ENCODE measurements at places on chromosomes 11 and 22. TPM values are rescaled to one million over a fixed set of nuclear protein-coding genes. Genes with fewer than 3 reads are reported as not detected.

DNA sequence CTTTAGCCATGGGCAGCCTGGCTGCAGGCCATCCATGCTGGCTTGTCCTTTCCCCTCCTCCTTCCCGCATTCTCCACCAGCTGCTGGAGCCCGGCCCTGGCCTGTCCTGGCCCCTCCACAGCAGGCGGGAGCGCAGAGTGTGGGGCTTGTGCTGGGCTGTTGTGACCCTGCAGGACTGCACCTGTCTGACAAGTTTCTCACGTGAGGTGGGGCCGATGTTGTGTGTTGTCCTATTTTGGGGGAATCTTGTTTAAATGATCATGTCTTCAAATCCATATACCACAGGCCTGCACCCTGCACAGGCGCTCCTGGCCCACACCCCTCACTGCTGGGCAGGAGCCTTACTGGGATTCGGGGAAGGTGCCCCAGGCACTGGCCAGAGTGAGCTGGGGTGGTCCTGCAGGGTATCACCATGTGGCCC lies 30.4 kb downstream of the TBC1D22A start:
- DNase-seq, result no peak

- DNase-seq, result no peak
Measured at GRCh38 chr22:27799015-27799826, 2.3 kb downstream of the MN1 start.

DNA sequence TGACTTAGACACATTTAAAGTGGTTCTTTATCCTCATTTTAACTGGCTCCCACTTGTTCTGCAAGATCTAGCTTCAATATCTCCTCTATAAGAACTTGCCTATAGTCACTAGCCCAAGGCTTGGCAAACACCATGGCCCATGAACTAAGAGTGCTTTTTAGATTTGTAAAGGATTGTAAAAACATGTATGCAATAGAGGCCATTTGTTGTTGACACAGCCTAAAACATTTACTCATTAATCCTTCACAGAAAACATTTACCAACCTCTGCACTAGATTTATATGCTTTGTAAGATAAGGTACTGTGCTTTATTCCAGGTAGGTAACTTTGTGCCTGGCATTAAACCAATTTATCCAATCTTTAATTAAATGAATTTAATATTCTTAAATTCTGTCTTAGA lies 5.5 kb downstream of the HYLS1 start:
- no peak for DNase-seq

DNA sequence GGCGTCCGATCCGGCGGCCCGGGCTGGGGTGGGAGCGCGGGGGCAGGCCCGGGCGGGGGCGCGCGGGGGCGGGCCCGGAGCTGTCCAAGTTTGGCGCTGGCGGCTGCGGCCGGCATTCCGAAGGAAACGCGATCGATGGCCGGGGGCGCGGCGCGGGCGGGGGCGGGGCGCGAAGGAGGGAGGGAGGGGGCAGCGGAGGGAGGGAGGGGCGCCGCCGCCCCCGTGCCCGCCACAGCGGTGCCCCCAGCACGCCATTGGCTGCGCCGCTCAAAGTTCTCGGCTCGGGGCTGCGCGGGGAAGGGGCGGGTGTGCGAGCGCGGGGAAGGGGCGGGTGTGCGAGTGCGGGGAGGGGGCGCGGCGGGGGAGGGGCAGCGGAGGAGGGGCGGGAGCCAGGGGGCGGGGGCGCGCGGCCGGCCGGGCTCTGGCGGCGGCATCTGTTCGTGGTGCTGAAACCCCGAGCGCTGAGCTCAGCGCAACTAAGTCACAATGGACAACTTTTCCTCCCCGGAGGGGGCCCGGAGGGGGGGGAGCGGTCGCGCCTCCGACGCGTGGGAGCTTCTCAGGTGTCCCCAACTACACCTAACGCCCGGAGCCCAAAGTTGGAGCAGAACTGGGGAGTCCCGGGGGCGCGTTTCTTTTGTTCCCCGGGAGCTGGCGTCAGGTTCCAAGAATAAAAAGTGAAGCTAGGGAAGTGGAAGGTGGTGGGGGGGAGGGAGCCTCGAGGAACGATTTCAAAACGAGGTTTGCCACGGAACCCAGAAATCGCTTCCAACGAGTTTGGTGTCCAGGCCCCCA lies 2.2 kb downstream of the PHF21B start:
- DNase-seq, result no peak

DNA sequence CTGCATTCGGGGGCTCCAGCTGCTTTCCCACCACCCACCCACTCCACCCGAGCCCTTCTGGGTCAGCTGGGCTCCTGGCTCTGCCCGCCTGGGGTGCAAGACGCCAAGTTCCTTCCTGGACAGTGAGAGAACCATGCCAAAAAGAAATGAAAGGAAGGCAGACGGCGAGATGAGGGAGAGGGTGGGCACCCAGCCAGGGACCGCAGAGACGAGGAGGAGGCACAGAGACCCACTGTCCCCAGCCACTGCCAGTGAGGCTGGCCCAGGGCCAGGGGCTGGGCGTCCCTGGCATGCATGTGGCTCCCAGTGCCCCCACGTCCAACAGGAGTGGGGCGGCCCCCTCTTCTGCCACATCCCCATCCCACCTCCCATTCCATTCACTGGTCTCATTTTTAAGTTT lies 10.8 kb upstream of the CD81 start:
- no peak for DNase-seq

DNA sequence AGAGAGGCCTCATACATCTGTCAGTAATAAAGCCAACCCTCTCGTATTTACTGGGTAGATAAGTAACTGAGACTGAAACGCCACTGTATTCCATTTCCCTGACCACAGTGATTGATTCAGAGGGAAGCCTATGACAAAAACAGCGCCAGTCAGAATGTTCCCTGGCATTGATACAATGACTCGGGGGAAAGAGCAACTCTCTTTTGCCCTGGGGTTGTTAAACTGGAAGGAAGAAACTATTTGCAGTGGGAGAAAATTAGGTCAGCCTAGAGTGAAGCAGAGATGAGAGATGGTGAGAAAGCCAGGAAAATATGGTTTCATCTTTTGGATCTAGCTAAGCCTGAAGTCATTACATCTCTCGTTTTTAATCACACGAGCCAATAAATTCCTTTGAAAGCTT lies 48.6 kb upstream of the RBFOX2 start:
- DNase-seq, result no peak

- no peak for DNase-seq
Measured at GRCh38 chr11:69369945-69370344, 76.0 kb downstream of the MYEOV start.

- no peak for DNase-seq
Measured at GRCh38 chr22:40044870-40045834, 50.4 kb downstream of the FAM83F start.

DNA sequence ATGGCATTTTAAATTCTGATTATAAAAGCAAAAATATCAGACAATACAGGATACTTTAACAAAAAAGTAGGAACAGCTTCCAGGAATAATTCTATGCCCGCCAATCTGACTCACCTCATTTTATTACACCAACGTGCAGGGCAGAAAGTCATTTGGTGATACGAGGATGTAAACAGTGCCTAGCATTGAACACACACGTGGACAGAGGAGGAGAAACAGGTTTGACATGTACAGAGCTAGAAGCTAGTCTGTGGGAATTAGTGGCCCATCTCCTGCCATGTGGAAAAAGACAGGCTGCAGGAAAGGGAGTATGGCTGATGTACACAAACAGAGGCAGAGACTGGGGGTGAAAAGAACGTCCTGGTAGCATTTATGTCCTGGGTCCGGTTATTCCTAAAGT lies 9.0 kb upstream of the SPINDOC start:
- no peak for DNase-seq

DNA sequence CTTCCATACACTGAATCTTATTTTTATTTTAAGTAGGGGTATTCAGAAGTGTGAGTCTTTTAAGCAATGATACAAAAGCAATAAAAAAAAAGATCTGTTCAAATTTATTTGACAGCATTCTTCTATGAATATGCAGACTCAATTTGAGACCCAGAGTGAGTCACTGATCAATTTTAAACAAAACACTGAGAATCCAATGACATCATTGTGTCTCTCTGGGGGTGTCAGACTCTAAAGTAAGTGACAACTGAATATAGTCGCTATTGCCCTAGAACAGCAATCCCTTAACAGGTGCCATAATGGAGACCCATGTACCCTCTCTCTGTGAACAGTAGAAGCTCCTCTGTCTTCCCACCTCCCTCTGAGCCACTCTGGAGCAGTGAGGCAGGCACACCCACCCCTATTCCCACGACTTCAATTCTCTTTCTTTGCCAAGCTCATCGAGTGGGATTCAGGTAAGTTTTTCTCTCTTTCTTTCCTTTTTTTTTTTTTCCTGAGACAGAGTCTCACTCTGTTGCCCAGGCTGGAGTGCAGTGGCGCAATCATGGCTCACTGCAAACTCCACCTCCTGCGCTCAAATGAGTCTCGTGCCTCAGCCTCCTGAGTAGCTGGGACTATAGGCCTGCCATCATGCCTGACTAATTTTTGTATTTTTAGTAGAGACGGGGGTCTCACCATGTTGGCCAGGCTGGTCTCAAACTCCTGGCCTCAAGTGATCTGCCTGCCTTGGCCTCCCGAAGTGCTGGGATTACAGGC lies 5.1 kb upstream of the RPS3 start:
- DNase-seq, result no peak

- DNase-seq, result no peak
Measured at GRCh38 chr22:48651981-48652538, 1175.6 kb downstream of the BRD1 start.

- DNase-seq, result no peak
Measured at GRCh38 chr22:32590556-32590955, 115.9 kb downstream of the FBXO7 start.

- no peak for DNase-seq
Measured at GRCh38 chr11:120577624-120578363, 66.2 kb downstream of the GRIK4 start.

DNA sequence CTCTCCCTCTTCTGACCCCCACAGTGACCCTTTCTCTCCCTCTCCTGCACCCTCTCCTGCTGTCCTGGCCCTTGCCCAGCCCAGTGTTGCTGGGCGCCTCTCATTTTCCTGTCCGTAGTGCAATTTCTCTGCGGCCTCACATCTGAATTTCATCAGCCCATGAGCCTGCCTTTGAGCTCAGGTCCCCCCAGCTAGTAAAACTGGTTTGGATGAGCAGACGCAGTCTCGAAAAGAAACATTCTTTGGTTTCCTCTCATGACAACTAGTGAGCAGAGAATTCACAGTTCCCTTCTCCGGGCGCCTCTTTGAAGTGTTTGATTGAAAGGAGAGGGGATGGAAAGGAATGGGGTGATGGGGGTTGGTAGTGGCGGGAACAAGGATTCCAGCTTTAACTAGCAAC lies 126.0 kb upstream of the CADM1 start:
- no peak for DNase-seq

- no peak for DNase-seq
Measured at GRCh38 chr11:64831411-64831891, 13.0 kb downstream of the CDC42BPG start.

- DNase-seq, result no peak
Measured at GRCh38 chr11:106828576-106828975, 189.7 kb downstream of the GUCY1A2 start.

- DNase-seq, result no peak
Measured at GRCh38 chr11:131544591-131544990, 174.2 kb downstream of the NTM start.

- DNase-seq, result no peak
Measured at GRCh38 chr11:64357904-64358535, 942 bp upstream of the RPS6KA4 start.

DNA sequence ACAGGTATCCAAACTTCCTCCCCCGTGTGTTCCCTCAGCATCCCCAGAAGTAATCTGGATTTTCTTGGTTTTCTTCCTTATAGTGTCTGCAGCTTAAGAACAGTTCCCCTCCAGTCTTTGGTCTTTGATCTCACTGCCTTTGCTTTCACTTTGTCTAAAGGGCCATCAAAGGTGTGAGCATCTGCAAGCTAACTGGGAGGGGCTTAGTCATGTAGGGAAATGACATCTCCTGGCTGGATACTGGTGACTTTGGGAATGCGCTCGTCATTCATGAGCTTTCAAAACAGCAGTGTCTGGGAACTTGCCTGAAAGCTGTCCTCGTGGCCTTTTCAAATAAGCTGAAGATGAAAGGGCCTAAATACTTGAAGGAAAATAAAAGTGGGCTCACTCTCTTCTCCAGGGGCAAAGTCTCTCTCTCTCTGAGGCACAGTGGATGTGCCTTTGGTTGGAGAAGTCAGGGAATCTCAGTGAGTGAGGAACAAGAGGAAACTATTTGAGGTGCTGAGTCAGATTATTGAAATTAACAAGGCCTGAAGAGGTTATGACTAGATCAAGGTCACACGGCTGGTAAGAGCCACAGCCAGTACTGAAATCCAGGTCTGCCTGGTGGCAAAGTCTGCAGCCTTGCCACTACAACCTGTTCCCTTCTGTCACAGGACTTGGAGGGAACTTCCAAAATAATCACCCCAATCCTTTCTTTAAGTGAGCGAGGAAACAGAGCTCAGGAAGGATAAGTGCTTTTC lies 45.6 kb upstream of the TENM4 start:
- DNase-seq, result no peak

DNA sequence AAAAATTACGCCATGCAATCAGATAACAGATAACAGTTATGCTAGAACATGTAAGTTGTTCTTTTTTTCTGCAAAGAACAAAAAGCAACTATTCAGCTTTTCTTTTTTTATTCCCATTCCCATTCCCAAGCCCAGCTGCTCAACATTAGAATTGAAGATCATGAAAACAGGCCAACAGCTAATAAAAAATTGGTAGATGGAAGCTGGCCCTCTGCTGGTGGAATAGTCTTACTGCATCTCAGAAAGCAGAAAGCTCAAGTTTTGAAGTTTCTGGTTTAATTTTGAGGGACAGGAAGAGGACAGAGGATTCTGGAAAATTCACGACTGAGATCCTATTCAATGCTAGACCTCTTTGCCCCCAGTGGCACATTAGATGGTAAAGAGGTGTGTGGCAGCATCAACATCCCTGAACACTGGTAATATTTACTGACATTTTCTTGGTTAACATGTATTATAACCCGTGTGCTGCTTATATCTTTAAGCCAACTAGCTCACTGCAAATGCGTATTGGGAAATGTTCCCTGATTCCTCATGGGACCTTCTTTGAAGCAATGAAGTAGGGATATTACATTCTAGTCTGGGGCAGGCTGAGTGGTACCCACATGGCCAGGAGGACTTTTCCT lies 591.2 kb downstream of the OPCML start:
- DNase-seq, result no peak

- DNase-seq, result peak; percentile 55
Measured at GRCh38 chr11:26993965-26994457, at the start of gene FIBIN. FIBIN (plus strand) TSS chr11:26994112; CDS start chr11:26994527, 415 bp downstream.

- DNase-seq, result no peak
Measured at GRCh38 chr11:32861850-32862577, 30.6 kb upstream of the QSER1 start.

- DNase-seq, result no peak
Measured at GRCh38 chr22:34588871-34589545, 476.9 kb upstream of the ISX start.

- DNase-seq, result no peak
Measured at GRCh38 chr11:127474766-127475165, 474.2 kb upstream of the KIRREL3 start.

GRCh38 chr11:45178890-45179671 lies 32.6 kb downstream of the PRDM11 start:
- no peak for DNase-seq

- no peak for DNase-seq
Measured at GRCh38 chr11:8426076-8426475, 162.4 kb upstream of the LMO1 start.

The SORL1 gene
- 35.6 TPM for polyA plus RNA-seq

The KDM4F gene
- polyA plus RNA-seq, result not detected

The SLC22A12 gene
- polyA plus RNA-seq, result 5.1 TPM

The CASP12 gene
- 0.73 TPM for polyA plus RNA-seq

The TMPRSS6 gene
- 0.18 TPM for polyA plus RNA-seq

The DNHD1 gene
- 6.5 TPM for polyA plus RNA-seq

The SAA4 gene
- not detected for polyA plus RNA-seq

Data from right renal pelvis (tissue), 4 donors.